ENCODE measurements at places on chromosomes 3 and 15. TPM values are rescaled to one million over a fixed set of nuclear protein-coding genes. Genes with fewer than 3 reads are reported as not detected.
A peak's percentile ranks its signal among the peaks of the same experiment; 100 is the strongest.

GRCh38 chr15:33398555-33398954 lies 87.8 kb downstream of the RYR3 start:
- no peak for DNase-seq
- H3K27ac ChIP-seq: no peak overlapping the region
- H3K27me3 ChIP-seq: no peaks in the 10 kb centered on the region
- no peaks in the 10 kb centered on the region for H3K4me1 ChIP-seq

GOLGA6L10 gene
- total RNA-seq: 0.60 TPM

ROBO1 gene
- 1.1 TPM for total RNA-seq

DNA sequence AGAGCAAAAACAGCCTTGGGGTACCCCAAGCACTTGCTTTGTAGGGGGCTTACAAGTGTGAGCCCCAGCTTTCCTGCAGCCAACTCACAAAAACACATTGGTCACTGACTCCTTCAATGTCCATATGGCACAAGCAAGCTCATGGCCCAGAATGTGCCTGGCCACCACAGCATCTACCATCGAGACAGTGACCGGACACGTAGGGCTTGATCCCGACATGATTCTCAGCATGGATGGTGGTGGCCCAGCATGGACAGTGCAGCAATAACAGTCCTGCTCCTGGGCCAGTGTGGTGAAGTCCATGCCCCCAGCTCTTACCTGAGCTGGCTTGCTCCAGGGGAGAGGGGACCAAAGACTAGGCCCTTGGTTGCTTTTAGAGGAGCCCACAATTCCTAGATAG lies 6.0 kb downstream of the UNC45A start:
- no peak overlapping the region for H3K4me3 ChIP-seq
- H3K27me3 ChIP-seq: no peaks in the 10 kb centered on the region
- H3K36me3 ChIP-seq: peaks cover 53% of the 10 kb centered on the region
- no peak overlapping the region for H3K27ac ChIP-seq
- peaks cover 2% of the 10 kb centered on the region for H3K4me1 ChIP-seq

- DNase-seq: no peak
- no peaks in the 10 kb centered on the region for H3K36me3 ChIP-seq
- no peak within 1 kb of the TSS for H3K27ac ChIP-seq
- peak within 1 kb of the TSS; percentile 26 for H3K4me3 ChIP-seq
- peaks cover 32% of the 10 kb centered on the region for H3K27me3 ChIP-seq
Measured at GRCh38 chr3:13879946-13880810, at the start of gene WNT7A. WNT7A (minus strand) TSS chr3:13880071; CDS start chr3:13879816, 255 bp downstream.

RAB6B gene
- total RNA-seq: 0.34 TPM

SH3GL3 gene
- not detected for total RNA-seq

- H3K4me1 ChIP-seq: peaks cover 34% of the 10 kb centered on the region
- DNase-seq: peak; percentile 39
- no peak overlapping the region for H3K27ac ChIP-seq
- no peak overlapping the region for H3K4me3 ChIP-seq
- no peaks in the 10 kb centered on the region for H3K27me3 ChIP-seq
Measured at GRCh38 chr3:126519506-126520455, 2.2 kb upstream of the UROC1 start.

DNA sequence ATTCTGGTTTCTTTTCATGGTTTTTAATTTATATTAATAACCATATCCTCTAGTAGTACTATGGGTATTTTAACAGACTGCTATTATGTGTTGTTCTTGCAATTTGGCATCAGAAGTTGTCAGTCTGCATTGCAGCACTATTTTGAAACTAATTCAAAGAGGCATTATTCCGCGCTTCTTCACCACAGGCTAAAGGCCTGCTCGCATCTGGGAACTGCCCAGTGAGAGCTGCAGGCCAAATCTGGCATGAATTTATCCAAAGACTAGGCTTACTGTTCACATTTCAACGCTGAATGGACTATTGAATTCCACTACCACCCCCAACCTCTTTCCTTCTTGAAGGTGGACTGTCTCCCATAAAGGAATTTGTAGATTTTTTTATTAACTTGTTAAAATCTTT lies 310.4 kb upstream of the NR2F2 start:
- H3K27me3 ChIP-seq: no peaks in the 10 kb centered on the region
- H3K4me3 ChIP-seq: no peak overlapping the region
- H3K4me1 ChIP-seq: no peaks in the 10 kb centered on the region
- no peak overlapping the region for H3K27ac ChIP-seq

DNA sequence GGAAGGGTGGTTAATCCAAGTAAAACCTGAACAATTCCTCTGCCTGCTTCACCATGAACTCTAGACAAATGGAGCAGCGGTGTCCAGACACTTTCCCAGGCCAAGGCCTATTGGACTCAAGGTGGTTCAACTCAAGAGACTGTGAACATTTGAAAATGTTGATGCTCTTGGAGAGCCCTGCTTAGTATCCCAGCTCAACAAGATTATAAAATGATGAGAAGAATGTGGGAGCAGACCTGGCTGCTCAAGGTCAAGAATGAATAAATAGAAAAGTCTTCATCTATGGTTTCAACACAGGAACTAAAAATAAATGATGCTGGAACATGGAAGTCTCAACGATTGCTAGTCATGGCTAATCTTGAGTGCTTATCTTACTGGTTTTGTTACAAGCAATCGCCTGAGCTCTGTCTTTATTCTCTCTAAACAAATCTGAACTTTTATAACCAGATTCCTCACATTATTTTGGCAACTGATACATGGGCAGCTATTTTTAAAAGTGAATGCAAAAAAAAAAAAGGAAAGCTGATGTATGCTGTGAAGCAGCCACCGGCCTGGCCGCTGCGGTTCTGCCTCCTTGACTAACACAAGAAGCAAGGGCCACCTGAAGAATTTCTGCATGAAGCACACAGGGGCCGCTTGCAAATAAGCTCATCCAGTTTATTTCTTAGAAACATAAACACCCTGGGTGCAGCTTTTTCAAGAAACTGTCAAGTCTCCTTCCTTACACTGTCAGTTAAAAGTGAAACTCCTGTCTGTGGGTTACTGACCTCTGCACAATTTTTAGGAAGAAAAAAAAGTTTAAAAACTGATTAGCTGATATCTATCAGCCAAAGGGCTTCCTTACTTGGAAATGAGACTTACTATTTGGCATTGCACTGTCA lies 120.1 kb upstream of the ARHGEF3 start:
- no peaks in the 10 kb centered on the region for H3K27me3 ChIP-seq
- H3K4me1 ChIP-seq: peaks cover 3% of the 10 kb centered on the region
- H3K27ac ChIP-seq: peak overlapping the region; percentile 0
- H3K36me3 ChIP-seq: no peaks in the 10 kb centered on the region

PLCH1 gene
- 0.11 TPM for total RNA-seq

GRCh38 chr15:100147828-100148227 lies 193.9 kb downstream of the ADAMTS17 start:
- H3K4me3 ChIP-seq: no peak overlapping the region
- no peaks in the 10 kb centered on the region for H3K27me3 ChIP-seq
- DNase-seq: no peak
- H3K27ac ChIP-seq: no peak overlapping the region
- no peaks in the 10 kb centered on the region for H3K36me3 ChIP-seq

- peaks cover 32% of the 10 kb centered on the region for H3K4me1 ChIP-seq
- DNase-seq: no peak
- no peak overlapping the region for H3K4me3 ChIP-seq
Measured at GRCh38 chr3:190325923-190326322, 3.7 kb upstream of the CLDN1 start.

Data from right lobe of liver (tissue), 6 donors.